ENCODE measurements at places on chromosomes 6 and 20.

- no peak for DNase-seq
These were observed 11.1 kb upstream of the TOP1 start for GRCh38 chr20:41017448-41018042.

DNA sequence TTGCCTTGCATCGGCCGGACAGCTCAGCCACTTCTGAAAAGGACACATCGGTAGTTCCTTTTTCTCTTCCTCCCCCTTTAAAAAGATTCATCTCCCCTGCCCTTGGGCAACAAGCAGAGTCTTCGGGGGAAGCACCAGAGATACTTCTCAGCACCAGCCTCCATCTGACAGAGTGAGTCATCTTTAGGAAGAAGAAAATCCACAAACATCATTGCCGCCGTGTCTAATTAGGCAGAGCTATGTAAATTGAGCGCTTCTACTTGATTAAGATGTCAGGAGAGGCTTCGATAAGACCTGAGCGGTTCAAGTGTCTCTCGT, 186.4 kb downstream of the TAF4 start:
- DNase-seq = no peak

- DNase-seq = no peak
These were observed 44.3 kb downstream of the TRERF1 start for GRCh38 chr6:42407379-42407778.

GRCh38 chr20:43949741-43950618, 35.3 kb downstream of the TOX2 start:
- DNase-seq = no peak

- DNase-seq = no peak
These were observed 160.0 kb downstream of the PDE7B start for GRCh38 chr6:136011475-136011874.

GRCh38 chr6:108295676-108296075, 822 bp downstream of the AFG1L start:
- DNase-seq = no peak

DNA sequence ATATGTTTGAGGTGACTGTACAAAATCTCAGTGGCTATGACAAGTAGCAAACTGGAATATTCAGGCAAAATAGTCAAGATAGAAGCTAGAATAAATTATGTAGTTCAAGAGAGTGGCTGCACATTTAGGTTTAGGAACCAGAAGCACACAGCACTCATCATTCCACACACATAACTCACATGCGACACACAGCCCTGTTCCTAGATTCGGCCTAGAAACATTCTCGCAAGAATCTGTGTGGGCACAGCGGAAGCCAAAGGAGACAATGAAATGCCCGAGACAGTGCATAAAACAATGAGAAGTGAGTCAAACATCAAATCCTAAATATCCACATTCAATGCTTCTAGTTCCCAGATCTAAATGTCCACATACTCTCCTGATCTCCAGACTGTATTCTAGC, 9.5 kb upstream of the SUPT3H start:
- no peak for DNase-seq

DNA sequence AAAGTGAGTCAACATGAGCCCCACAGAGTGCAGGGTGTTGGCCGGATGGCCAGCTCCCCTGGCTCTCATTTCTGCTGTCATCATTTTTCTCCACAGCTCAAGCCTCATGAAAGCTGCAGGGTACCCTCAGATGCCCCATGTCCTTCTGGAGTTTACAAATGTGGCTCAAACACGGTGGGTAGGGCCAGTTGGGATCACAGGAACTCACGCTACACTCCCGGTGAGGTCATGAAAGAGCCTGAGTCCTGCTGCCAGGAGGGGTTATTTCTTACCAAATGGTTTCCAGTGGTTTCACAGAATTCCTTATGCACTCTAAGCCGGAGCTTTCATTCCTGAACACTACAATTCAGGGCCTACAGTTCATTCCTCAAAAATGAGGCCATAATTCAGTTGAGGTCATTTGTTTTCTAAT, 78.7 kb downstream of the TMEM170B start:
- no peak for DNase-seq

DNA sequence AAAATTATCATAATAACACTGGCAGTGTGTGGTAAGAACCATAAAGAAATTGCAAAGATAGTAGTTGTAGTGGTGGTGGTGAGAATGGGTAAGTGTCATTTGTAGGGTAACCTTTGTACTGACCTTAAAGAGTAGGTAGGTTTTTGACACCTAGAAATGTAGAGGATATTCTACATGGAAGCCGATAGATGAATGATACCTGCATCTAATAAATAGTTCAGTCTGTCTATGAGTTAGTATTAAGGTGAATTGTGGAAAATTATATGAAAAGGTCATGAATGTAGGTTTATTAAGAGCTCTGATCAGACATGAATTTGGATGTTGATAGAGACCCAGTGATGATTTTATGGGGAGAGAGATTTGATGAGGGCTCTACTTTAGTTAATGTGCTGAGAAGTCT, 78.1 kb downstream of the MYO6 start:
- no peak for DNase-seq

DNA sequence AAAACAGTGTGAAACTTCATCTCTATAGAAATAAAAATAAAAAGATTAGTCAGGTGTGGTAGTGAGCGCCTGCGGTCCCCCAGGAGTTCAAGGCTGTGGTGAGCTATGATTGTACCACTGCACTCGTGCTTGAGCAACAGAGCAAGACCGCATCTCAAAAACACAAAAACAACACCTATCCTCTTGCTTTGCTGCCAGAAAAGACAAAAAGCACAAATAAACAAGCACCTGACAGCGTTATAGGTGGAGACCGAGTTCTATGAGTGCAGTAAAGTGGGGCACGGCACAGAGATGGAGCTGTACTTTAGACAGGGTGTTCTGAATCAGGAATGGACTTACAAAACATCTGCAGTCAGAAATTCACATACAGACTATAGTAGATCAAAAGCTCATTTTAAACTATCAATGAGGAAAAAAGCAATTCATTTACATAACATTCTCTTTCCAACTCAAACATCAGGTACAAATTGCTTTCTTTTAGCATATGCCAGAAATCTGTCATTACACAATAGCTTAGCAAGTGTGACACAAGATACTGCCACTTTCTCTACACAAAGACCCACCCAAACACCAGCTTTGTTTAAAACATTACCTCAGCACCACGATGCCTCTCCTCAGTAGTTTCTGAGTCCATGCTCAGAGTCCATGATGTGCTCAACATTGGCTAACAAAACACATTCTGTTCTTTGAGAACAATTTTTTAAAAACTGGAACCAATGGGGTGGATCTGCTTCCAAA, 10.1 kb downstream of the EZR start:
- no peak for DNase-seq

DNA sequence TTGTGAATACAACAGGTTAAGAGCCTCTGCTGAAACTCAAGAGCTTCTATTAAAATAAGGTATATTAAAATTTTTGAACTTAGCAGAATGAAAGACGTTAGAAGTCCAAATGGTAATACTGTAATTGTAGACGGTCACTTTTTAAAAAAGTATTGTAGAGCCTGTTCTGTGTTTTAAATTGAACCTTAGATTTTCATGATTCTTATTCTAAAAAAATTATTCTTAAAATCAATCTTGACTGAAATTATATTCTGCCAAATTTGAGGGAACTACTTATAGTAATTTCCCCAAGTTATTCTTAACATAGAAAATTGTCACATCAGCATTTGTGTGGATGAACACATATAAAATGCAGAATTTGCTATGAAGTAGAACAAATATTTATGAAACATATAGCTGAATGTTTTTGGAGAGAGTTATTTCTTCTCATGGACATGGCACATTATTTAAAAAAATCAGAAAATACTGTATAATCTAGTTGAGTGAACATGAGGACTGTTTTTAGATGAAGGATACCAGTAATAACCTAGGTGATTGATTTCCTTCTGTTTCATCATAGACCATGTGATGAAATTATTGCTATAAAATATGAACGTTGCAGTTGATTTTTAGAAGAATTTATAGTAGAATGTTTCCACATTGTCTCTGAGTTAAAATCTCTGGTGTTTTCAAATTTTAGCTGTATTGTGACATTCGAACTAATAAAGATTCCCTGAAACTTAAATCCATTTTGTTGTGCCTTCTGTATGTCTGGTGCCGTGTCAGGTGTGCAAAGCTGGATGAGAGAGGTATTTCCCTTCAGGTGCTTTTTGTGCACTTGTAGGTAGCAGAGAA, 2.8 kb downstream of the TBPL1 start:
- DNase-seq = no peak

DNA sequence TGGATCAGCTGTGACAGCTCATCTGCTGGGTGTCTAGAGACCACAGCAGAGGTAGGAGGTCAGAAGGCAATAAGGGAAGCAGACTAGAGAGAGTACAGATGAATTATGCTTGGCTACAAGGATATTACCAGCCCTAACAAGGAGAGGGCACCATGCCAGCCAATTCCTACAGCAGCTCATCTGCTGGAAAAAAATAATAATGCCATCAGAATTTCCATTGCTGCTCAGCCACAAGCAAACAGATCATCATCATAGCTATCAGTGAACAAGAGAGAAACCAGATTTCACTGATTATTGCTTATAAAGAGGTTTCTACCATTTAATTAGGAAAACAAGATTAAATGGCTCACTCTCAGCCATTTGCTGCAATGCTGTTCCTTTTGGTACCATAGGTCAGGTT, 66.5 kb downstream of the PSMG4 start:
- DNase-seq = no peak

DNA sequence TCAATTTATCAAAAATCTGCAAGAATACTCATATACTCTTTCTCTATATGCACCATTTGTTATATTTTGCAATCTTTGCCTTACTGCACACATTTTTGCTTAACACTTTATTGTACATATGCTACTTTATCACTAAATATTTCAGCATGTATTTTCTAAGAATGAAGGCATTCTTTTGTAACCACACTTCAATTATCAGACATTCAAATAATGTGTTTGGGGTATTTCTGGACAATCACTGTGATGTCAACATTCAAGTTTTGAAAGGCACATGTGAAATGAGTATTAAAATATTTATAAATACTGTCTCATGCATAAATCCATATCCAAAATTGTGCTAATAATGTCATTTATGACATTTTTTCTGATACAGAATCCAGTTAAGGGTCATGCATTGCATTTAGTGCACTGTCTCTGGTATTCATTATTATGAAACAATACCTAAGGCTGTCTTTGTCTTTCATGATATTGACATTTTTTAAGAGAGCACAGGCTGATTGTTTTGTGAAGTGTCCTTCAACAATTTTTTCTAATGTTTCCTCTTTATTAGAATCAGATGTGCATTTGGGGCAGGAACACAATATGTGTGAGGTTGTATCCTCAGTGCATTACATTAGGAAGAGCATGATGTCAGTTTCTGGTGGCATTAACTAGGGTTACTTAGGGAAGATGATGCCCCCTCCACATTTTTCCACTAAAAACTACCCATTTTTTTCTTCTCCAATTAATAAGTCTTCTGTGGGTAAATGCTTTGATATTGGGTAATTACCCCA, 105.7 kb downstream of the MTFR2 start:
- no peak for DNase-seq

- DNase-seq = no peak
These were observed 86.0 kb downstream of the AFG1L start for GRCh38 chr6:108380876-108381275.

DNA sequence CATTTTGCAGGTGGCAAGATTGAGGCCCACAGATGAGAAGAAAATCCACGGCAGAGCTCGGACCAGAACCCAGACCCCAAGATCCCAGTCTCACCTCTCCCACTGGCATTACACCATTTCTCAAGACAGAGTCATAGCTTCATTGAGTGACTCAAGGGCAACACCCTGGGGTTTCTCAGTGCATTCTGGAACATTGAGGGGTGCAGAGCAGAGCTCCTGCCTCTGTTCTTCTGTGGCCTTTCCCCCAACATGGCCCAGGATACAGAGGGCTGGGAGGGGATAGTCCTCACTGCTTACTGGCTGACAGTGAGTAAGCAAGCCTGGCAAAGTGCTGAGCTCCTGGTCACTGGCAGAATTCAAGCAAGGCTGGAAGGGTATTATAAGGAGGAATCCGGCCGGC, 74.0 kb downstream of the MDGA1 start:
- no peak for DNase-seq

DNA sequence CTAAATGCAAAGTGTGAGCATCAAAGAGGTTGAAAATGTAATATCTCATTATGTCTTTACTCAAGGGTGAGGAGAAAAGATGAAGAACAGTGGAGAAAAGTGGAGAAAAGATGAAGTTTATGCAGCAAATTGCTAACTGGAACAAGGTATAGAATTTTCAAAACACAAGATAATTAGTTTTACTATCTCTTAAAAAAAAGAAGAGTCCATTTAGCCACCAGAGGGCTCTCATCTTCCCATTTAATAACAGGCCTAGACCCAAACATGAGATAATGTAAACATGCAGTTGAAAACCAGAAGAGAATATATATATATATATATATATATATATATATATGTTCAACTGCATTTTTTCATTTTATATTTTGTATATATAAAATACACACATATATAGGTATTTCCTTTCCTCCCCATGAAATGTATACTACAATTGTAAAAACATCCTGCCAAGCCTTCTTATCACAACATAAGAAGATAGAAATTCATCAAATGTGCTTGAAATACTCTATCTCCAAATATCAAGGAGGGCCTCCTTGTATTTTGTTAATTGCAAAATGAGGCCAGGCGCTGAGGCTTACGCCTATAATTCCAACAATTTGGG, 78.4 kb downstream of the ADTRP start:
- no peak for DNase-seq

GRCh38 chr6:163635731-163636364, 221.3 kb downstream of the QKI start:
- no peak for DNase-seq

- no peak for DNase-seq
These were observed 951.6 kb downstream of the TFAP2A start for GRCh38 chr6:9463311-9463710.

- DNase-seq = no peak
These were observed 61.4 kb downstream of the FAM135A start for GRCh38 chr6:70474751-70475150.

GRCh38 chr6:143271024-143271423, 179.5 kb downstream of the ADAT2 start:
- no peak for DNase-seq

DNA sequence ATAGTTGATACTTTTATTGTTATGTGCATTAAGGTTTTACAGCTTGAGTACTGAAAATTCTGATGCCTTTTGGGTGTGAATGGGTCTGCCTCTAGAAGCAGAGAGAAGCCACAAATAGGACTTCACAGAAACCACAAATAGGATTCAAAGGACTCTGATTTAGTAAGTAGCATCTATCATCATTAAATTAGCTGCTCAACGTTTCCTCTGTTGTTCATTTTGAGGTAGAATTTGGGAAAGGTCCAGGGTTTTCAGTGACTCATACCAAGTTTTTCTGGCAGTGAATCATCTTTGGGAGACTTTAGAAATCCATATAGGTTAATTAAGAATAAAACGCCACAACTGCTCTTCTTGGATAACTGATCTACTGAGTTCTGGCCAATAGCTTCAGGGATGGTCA, 105.1 kb downstream of the PHF3 start:
- DNase-seq = no peak

GRCh38 chr6:148466158-148466557, 123.5 kb downstream of the SASH1 start:
- no peak for DNase-seq

Measured in NCI-H187 (cell line).